Activated T-cell treated with anti-CD3 and anti-CD28 coated beads, Interleukin-2, amount 50 U/mL, for 24 hours (primary cell): ENCODE measurements at places on chromosomes 4 and X.

GRCh38 chr4:66052426-66052825, 382.1 kb upstream of the EPHA5 start:
- no peak for DNase-seq

GRCh38 chr4:125070861-125071260, 243.9 kb upstream of the FAT4 start:
- no peak for DNase-seq

GRCh38 chrX:123755107-123755506, 22.3 kb upstream of the THOC2 start:
- no peak for DNase-seq

- DNase-seq = no peak
Observed at GRCh38 chr4:112109360-112110058, 35.7 kb upstream of the FAM241A start.

DNA sequence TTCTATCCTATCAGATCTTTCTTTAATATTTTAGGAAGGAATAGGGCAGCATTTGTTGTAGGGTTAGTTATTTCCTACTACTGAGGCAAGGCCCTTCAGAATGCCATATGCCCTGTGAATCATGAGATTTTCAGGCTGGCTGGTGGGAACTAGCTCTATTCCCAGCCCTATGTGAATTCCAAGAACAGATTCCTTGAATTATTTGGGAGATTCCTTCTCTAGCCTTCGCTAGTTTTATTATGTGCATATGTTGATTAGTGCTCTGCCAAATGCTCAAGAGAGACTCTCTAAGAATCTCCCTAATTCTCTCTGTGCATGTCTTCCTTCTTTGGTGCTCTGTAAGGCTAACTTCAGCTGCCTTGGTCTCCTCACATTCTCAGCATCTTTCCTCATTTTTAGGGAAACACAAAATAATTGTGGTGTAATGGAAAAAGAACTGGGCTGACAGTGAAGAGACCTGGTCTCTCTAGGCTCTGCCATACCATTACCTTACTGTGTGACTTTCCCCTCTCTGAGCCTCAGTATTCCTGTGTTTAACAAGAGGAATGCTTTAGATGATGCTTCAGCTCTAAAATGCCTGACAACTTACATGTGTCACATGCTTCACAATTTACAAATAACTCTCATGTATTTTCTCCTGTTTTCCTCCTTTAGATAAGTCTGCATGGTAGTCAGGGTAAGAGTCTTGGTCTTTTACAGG, 79.7 kb downstream of the VMA21 start:
- no peak for DNase-seq

DNA sequence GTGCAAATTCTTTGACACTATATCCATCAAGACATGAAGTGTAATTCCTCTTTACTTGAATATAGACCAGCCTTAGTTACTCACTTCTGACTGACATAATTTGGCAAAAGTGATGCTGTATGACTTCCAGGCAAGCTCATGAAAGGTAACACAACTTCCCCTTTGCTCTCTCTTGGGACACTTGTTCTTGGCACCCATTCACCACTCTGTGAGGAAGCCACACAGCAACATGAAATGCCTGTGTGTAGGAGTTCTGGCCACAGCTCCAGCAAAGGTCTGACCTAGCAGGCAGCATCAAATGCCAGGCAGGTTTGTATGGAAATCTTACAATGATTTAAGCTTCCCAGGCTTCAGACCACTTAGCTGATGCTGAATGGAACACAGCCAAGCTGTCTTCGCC, 280.3 kb downstream of the PDHA2 start:
- DNase-seq = no peak

DNA sequence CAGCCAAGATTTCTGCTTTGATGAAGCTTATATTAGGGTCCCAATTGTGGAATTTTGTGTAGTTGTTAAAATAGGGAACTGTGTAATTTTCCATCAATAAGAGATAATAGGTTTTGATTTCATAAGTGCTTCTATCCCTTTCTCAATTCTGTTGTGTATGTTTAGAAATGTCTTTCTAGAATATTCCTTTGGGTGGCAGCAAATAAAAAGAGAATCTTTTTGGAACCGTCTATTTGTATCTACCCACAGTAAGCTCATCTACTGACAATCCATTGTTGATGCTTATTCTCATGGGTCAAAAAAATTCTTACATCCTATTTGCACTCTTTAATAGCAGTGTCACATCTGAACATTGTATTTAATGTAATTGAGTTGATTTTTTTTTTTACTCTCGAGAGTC, 61.7 kb downstream of the TMA16 start:
- DNase-seq = no peak

- DNase-seq = no peak
Observed at GRCh38 chr4:96543346-96543745, 703.5 kb downstream of the PDHA2 start.

DNA sequence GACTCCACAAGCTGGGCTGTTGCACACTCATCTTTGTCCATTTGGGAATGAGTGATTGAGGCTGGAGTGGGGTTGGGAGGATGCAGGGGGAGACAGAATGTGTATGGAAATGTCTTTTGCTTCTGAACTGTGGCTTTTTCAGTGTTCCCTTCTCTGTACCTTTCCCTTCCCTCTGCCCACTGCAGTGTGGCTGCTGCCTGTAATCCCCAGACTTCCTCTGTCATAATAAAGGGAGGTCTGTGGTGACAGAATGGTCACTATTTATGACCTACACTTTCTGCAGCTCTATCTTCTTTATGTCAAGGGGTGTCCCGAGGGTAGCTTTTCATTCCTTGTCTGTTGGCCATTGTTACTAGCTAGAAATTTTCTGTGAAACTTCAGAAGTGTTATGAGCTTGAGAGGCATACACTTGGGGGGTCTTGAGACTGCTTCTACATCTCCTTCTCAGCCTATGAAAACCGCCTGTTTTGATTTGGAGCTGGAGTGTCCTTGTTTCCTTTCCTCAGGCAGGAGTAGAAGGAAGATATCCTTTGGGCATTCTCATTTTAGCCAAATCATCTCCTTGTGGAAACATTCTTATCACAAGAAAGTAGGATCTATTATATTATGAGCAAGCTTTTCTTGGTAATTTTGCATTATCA, 63.0 kb downstream of the ANK2 start:
- no peak for DNase-seq

DNA sequence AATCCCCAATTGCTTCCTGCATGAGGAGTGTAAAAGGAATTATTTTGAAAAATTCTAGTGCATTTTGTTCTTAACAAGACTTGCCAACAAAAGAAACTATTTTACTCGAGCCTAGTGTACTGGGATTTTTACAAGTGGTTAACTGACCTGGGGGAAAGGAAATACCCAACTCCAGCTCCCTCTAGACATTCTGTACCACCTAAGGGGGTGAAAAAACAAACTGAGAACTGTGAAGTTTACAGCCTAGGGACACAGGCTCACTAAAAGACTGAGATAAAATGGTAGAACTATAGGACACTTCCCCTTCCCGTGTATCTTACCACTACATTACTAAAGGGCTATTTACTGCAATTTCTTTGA, 2.6 kb upstream of the ADH5 start:
- no peak for DNase-seq

DNA sequence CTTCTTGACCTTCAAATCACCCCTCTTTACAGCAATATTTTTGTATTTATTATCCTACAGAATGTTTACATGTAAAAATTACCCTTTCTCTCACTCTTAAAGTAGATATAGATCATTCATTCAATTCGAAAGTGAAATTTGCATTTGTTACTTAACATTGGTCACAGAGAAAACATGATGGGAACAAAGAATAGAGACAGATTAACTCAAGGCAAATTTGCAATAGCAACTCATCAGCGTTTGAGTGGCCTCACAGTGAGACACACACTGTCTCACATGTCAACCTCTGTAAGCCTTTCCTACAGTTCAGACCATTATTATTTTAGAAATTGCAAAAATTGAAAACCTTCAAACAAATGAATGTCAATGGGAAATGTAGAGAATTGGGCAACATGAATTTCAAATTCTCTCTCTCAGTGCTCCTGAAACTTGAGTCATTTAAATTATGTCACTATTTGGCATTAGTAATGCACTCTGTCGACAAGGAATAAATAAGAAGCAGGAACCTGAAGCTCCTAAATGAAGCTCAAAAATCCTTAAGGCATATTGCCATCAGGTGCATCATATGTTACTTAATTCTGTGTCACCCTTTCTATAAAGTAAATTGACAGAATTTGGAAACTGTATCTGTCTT, 148.3 kb upstream of the ANXA10 start:
- no peak for DNase-seq

GRCh38 chr4:93710101-93710846, 118.3 kb upstream of the ATOH1 start:
- DNase-seq = no peak

- DNase-seq = no peak
Observed at GRCh38 chr4:472881-473569, 25.9 kb downstream of the ZNF721 start.

- DNase-seq = no peak
Observed at GRCh38 chr4:38242822-38243387, 282.7 kb downstream of the PTTG2 start.

- no peak for DNase-seq
Observed at GRCh38 chr4:148239494-148239985, 202.7 kb downstream of the NR3C2 start.

DNA sequence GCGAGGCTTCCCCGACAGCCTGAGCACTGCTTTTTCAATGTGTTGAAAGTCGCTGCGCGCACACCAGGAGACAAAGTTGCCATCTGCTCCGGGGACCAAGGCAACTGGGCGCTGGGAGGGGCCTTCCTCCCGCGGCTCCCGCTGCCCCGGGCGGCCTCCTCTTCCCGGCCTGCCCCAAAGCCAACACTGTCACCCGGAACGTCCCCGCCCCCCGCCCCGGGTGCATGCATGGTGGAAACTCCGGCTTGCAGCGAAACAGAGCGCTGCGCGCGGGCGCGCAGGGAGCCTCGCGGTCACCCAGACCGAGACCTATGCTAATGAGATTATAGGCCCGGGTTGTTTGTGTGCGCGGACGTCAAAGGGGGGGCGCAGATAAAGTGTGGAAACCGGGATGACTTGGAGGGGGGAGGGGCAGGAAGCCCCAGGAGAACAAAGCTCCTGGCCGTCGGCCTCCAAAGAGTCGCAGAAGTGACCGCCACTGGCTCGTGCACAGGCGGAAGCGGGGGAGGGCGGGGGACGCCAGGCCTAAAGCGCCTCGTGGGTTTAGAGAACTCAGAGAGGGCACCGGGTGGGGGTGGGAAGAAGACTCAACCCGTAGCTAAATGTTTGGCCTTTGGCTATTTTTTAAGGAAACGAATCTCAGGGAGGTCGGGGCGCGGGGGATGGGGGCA, 88.8 kb downstream of the BCOR start:
- peak; percentile 71 for DNase-seq

- no peak for DNase-seq
Observed at GRCh38 chrX:110383414-110383813, 24.8 kb downstream of the RTL9 start.

GRCh38 chr4:24632011-24632410, 47.7 kb upstream of the DHX15 start:
- no peak for DNase-seq

DNA sequence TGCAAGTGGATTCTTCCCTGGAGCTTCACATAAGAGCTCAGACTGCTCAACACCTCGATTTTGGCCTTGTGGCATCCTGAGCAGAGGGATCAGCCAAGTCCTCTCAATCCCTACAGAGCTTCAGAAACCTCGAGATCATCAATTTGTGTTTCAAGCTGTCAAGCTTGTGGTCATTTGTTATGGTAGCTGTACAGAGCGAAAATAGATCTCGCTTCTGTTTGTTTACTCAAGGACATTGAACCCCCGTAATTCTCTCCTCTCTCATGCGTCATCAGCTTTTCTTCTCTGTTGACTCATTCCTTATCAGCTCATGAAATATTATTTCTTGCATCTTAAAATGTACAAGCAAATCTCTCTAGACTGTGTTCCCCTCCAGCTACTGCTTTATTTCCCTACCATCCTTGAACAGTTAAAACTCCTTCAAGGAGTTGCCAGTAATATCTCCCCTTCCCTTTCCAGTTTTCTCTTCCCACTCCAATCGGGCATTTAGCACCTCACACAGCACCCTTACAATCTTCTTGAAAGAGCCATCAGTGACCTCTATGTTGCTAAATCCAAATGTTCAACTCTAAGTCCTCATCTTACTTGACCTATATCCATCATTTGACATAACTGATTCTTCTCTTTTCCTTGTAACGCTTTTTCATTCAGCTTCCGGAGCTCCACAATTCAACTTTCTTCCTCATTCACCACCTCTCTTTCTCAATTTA, 106.2 kb upstream of the FAT1 start:
- DNase-seq = no peak

GRCh38 chr4:83305187-83305586, 20.6 kb upstream of the COQ2 start:
- DNase-seq = no peak

GRCh38 chr4:150318527-150318926, 240.3 kb downstream of the DCLK2 start:
- no peak for DNase-seq

- no peak for DNase-seq
Observed at GRCh38 chrX:44945736-44946135, 72.7 kb downstream of the KDM6A start.

DNA sequence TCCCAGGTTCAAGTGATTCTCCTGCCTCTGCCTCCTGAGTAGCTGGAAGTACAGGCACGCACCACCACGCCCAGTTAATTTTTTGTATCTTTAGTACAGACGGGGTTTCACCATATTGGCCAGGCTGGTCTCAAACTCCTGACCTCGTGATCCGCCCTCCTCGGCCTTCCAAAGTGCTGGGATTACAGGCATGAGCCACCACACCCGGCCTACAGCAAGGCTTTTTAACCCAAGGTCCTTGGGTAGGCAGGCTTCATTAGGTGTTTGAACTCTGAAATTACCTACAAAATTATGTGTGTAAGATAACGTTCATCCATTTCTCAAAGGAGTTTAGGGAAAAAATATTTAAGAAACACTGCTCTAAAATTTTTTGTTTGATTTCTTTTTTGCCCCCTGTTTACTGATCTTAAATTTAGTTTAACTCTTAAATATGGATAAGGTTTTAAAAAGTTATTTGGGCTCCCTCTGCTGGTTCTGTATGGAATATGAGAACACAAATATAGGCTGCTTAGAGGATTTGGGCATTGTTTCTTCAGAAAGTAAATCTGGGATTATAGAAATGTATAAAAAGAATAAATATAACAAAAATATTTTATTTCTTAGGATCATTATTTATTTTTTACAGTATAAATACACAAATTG, 92.8 kb downstream of the CBR4 start:
- DNase-seq = no peak

- no peak for DNase-seq
Observed at GRCh38 chrX:129663171-129663570, 8.4 kb upstream of the APLN start.

- DNase-seq = no peak
Observed at GRCh38 chr4:7842384-7843279, 97.0 kb downstream of the AFAP1 start.

GRCh38 chr4:86380181-86380724, 20.4 kb upstream of the MAPK10 start:
- no peak for DNase-seq

- no peak for DNase-seq
Observed at GRCh38 chr4:99876946-99877345, 17.3 kb downstream of the LAMTOR3 start.

DNA sequence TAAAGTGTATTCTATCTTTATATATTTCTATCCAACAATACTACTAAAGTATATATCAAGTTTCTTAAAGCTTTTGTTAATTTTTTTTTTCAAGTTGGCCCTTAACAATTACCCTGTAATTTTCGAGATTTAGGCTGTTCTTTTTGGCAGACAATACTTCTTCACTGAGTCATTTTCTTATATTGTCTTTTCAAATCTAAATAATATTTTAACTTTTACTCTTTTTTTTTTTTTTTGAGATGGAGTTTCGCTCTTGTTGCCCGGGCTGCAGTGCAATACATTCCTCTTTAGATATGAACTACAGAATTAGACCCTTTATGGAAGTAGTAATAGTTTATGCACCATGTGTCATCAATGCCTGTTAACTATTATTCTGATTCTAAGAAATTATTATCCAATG, 120.7 kb downstream of the GLRA3 start:
- DNase-seq = no peak
